ENCODE measurements at places on chromosomes 5 and 9.

- no peak overlapping the region for H3K27ac ChIP-seq
- H3K36me3 ChIP-seq = peaks cover 7% of the 10 kb centered on the region
- peaks cover 24% of the 10 kb centered on the region for H3K4me1 ChIP-seq
- no peak for DNase-seq
- H3K4me3 ChIP-seq = peak overlapping the region; percentile 74
- peaks cover 76% of the 10 kb centered on the region for H3K27me3 ChIP-seq
These were observed 8.9 kb downstream of the OTP start for GRCh38 chr5:77629509-77630113.

GRCh38 chr9:95004411-95005277 lies 278.1 kb downstream of the AOPEP start:
- peak overlapping the region; percentile 76 for H3K4me3 ChIP-seq
- H3K27me3 ChIP-seq = peaks cover 24% of the 10 kb centered on the region
- DNase-seq = peak; percentile 53
- H3K4me1 ChIP-seq = peaks cover 32% of the 10 kb centered on the region
- H3K27ac ChIP-seq = no peak overlapping the region

DNA sequence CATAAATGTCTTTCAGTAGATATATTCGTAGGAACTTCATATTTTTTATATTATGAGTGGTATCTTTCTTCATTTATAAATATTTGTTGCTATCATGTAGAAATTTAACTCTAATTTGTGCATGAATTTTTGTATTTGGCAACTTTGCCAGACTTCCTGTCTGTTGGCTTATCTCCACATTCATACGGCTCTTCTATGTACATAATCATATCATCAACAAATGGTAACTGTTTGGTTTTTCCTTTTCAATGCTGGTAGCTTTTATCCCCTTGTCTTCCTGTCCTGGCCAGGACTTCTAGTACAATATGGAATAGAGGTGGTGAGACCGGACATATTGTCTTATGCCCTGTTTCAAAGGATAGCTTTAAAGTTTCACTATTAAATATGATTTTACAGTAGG lies 132.3 kb upstream of the COL5A1 start:
- no peak for DNase-seq
- no peaks in the 10 kb centered on the region for H3K36me3 ChIP-seq
- no peak overlapping the region for H3K27ac ChIP-seq
- H3K4me3 ChIP-seq = no peak overlapping the region
- H3K4me1 ChIP-seq = no peaks in the 10 kb centered on the region
- H3K27me3 ChIP-seq = peaks cover 23% of the 10 kb centered on the region

DNA sequence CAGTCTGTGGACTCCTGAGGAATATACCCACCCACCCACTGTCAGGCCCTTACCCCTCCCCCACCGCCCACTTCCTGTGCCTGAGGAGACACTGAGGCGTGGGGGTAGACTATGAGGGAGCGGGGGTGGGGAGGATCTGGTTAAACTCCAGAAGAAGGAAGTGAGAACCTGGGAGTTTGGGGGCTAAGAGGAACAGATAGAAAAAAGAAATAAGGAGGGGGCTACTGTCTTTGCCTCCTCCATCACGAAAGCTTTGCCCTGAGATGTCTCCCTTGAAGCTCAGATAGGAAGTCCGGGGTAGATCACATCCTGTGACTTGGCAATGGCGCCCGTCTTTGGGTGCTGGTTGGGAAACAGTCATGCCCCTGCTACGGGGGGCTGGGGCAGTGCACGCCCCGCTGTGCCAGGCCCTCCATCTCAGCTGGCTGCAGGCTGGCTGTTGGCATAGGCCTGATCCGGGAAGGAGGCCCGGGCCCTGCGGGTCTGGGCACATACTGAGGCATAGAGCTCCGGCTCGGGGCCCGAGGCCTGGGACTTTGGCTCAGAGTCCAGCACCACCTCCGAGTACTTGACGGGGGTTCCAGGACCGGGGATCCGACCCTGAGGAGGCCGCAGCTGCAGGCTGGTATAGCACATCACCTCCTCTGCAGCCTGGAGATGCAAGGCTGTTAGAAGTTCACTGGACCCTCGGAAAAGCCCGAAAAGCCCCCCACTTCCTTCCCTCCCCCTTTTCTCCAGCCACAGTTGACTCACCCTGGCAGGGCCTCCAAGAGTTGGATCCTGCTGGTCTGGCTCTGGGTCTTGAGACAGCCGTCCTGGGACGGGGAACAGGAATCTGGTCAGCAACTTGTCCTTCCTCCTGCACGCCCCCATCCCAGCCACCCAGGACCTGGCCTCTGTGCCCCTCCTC lies 1.0 kb downstream of the SIT1 start:
- peak overlapping the region; percentile 92 for H3K27ac ChIP-seq
- H3K4me1 ChIP-seq = peaks cover 53% of the 10 kb centered on the region
- H3K36me3 ChIP-seq = peaks cover 32% of the 10 kb centered on the region
- peak overlapping the region; percentile 88 for H3K4me3 ChIP-seq

GRCh38 chr9:132267660-132268059 lies 87.1 kb downstream of the SETX start:
- no peak for DNase-seq
- H3K27ac ChIP-seq = no peak overlapping the region
- H3K4me1 ChIP-seq = peaks cover 8% of the 10 kb centered on the region
- no peaks in the 10 kb centered on the region for H3K27me3 ChIP-seq

- peak overlapping the region; percentile 81 for H3K27ac ChIP-seq
- H3K27me3 ChIP-seq = no peaks in the 10 kb centered on the region
- peaks cover 57% of the 10 kb centered on the region for H3K4me1 ChIP-seq
- peaks cover 19% of the 10 kb centered on the region for H3K36me3 ChIP-seq
These were observed 44.8 kb downstream of the PARP8 start for GRCh38 chr5:50711280-50711679.

DNA sequence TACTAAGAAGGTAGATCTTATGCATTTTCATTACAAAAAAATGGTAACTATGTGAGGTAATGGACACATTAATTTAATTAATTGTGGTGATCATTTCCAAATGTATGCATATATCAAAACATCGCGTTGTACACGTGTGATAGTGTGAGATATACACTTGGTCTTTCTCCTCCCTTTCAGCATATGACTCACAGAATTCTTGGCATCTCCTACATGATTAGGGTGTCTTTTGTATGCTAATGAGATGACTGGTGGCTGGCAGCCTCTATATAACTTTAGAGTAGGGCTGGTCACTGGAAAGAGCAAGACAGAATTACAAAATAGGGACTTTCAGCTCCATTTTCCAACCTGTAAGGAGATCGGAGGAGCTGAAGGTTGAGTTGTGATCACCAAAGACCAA lies 1167.6 kb downstream of the CDH12 start:
- H3K4me1 ChIP-seq = no peaks in the 10 kb centered on the region
- H3K4me3 ChIP-seq = no peak overlapping the region
- H3K27ac ChIP-seq = no peak overlapping the region

DNA sequence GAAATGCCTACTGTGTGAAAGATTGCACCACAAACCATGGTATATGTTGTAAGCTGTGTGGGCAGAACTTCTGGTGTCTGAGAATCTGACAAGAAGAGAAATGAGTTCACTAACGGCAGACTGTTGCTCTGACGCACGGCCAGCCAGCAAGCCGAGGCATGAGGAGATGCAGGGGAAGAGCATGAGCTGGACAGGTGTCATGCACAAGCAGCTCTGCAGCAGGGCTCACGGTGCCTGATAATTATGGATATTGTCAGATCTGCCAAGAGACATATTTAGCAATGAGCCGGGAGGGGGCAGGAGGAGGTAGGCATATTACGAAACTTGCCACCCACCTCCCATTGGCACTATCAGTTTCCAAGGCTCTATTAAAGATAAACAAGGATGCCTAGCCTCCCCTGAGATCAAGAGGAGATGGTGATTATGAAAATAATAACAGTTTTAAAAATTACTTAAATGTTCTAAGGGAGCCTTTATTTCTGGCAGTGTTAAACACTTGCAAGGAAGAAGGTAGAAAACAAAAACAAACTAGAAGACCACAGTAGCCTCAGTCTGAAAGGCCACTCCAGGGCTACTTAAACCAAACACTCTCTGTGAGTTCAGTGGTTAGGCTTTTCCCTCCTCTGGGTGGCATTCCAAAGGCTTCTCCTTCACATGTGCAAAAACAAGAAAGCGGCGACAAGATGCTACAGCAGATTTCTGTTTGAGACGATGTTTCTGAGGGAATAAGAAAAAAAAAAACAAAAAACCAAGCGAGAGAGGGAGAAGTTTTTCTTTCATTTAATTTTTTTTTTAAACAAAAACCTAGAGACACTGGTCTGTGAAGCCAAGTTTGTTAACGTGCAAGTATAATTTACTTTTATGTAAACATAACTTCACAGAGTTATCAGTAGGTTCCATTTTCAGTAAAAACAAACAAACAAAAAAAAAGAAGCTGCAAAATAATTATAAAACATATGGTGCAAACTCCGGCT lies 339.5 kb downstream of the BNC2 start:
- DNase-seq = no peak
- H3K27ac ChIP-seq = no peak overlapping the region
- no peak overlapping the region for H3K4me3 ChIP-seq
- H3K27me3 ChIP-seq = no peaks in the 10 kb centered on the region

GRCh38 chr5:50958852-50959457 lies 292.5 kb downstream of the PARP8 start:
- peaks cover 16% of the 10 kb centered on the region for H3K27me3 ChIP-seq
- no peaks in the 10 kb centered on the region for H3K36me3 ChIP-seq
- no peak overlapping the region for H3K27ac ChIP-seq
- no peak for DNase-seq
- H3K4me3 ChIP-seq = no peak overlapping the region
- peaks cover 5% of the 10 kb centered on the region for H3K4me1 ChIP-seq

GRCh38 chr9:16753256-16753655 lies 117.2 kb downstream of the BNC2 start:
- no peaks in the 10 kb centered on the region for H3K27me3 ChIP-seq
- H3K36me3 ChIP-seq = no peaks in the 10 kb centered on the region
- H3K4me3 ChIP-seq = no peak overlapping the region
- H3K27ac ChIP-seq = no peak overlapping the region
- DNase-seq = no peak
- no peaks in the 10 kb centered on the region for H3K4me1 ChIP-seq

GRCh38 chr5:60843936-60844905 lies at the start of gene ELOVL7:
Gene ELOVL7 (minus strand): TSS chr5:60844269. CDS start chr5:60787397, 56,872 bp downstream.
- no peaks in the 10 kb centered on the region for H3K36me3 ChIP-seq
- H3K4me1 ChIP-seq = peaks cover 15% of the 10 kb centered on the region
- no peak within 1 kb of the TSS for H3K27ac ChIP-seq
- DNase-seq = peak; percentile 63
- H3K4me3 ChIP-seq = peak within 1 kb of the TSS; percentile 77

GRCh38 chr9:112885324-112885723 lies 5.4 kb downstream of the SLC46A2 start:
- H3K36me3 ChIP-seq = no peaks in the 10 kb centered on the region
- no peak overlapping the region for H3K27ac ChIP-seq
- peaks cover 10% of the 10 kb centered on the region for H3K27me3 ChIP-seq
- H3K4me1 ChIP-seq = no peaks in the 10 kb centered on the region
- DNase-seq = no peak
- H3K4me3 ChIP-seq = no peak overlapping the region

- H3K27ac ChIP-seq = no peak overlapping the region
- peaks cover 10% of the 10 kb centered on the region for H3K4me1 ChIP-seq
- no peaks in the 10 kb centered on the region for H3K36me3 ChIP-seq
- DNase-seq = no peak
- H3K27me3 ChIP-seq = peaks cover 25% of the 10 kb centered on the region
These were observed 31.3 kb downstream of the NDUFA8 start for GRCh38 chr9:122128007-122128968.

DNA sequence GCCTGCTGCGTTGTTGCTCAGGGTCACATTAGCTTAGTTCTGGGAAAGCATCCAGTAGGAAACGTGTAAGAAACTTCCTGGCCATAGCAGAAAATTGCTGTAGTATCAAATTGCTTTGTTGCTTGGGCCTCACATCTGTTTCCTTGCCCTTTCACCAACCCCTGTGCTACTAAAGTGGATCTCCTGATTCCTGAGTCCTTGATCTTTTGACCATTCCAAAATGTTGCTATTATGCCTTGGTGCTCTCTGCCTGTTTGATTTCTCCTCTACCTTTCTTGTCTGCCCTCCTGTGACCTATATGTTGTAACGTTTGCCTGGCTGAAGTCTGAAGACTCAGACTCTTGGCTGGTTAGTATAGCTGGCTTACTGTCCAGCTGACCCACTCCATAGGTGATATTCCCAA lies 350.5 kb downstream of the ADGRV1 start:
- peaks cover 7% of the 10 kb centered on the region for H3K27me3 ChIP-seq
- DNase-seq = no peak
- no peak overlapping the region for H3K27ac ChIP-seq
- no peaks in the 10 kb centered on the region for H3K36me3 ChIP-seq

DNA sequence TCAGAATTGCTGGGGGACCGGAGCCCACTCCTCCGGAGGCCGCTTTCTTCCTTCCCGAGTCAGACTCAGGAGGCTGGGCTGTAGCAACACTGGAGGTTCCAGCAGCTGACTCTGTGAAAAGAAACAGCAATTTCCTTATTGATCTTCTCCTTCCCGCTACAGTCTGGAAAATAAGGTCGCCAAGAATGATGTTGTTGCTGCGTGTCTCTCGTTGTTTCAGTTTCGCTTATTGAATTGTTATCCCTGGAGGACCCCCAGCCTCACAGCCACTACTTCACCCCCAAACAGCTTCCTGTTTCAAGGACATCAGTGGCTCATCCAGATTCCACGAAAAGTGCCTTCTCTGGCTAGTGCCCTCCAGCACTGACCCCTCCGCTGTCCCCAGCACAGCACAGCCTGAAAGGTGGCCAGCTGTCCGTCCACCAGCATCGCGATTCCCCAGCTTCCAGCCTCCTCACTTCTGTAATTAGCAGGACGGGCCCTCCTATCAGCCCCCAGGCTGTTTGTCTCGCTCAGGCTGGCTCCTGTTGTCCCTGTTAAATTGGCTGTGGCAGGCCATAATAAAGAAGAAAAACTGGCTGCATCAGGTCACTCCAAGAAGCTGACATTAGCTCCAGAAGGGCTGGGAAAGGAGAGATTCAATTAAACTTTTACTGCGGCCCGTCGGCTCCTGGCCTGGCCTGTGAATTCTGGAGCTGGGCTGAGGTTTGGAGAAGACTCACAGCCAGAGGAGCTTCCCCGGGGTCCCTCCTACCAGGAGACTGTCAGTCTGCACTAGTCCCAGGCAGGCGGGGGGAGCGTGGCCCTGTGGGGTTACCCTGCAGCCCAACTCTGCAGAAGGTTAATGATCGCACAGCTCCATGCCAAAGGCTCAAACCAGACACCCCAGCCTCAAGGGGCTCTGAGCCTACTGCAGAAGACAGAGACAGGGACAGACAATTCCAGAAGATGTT lies 40.5 kb downstream of the OLFM1 start:
- H3K4me1 ChIP-seq = peaks cover 11% of the 10 kb centered on the region
- no peak overlapping the region for H3K4me3 ChIP-seq
- no peak for DNase-seq
- H3K27me3 ChIP-seq = no peaks in the 10 kb centered on the region

DNA sequence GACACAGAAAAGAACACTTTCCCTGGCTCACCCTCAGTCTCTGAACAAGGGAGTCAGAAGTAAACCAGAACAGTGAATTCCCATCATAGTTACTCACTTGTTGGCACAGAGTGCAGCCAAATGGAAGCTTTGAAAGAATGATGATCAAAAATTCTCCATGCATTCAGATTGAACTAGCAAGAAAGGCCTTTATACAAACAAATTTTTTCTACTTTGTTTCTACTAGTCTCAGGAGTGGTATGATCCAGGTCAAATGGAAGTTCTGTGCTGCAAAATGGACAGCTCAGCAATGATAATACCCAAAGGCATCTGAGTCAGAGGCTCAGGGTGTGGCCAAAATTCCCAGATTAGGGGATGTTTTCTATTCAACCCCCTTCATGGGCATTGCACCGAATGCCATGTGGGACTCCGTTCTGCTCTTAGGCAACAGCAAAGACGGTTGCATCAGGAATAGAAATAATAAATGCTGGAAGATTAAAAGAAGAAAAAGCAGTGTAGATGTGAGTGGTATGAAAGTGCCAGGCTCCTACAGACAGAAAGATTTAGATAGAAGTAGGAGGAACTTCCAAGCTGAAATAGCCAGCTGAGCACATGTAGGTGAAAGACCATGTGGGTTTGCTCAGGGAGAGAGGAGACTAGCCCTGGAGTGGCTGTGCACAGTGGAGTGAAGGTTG lies 24.0 kb upstream of the ASPN start:
- no peaks in the 10 kb centered on the region for H3K4me1 ChIP-seq
- no peak overlapping the region for H3K4me3 ChIP-seq
- DNase-seq = no peak
- no peak overlapping the region for H3K27ac ChIP-seq
- no peaks in the 10 kb centered on the region for H3K27me3 ChIP-seq
